ENCODE measurements at places on chromosomes 4 and X. TPM values are rescaled to one million over a fixed set of nuclear protein-coding genes. Genes with fewer than 3 reads are reported as not detected.

DNA sequence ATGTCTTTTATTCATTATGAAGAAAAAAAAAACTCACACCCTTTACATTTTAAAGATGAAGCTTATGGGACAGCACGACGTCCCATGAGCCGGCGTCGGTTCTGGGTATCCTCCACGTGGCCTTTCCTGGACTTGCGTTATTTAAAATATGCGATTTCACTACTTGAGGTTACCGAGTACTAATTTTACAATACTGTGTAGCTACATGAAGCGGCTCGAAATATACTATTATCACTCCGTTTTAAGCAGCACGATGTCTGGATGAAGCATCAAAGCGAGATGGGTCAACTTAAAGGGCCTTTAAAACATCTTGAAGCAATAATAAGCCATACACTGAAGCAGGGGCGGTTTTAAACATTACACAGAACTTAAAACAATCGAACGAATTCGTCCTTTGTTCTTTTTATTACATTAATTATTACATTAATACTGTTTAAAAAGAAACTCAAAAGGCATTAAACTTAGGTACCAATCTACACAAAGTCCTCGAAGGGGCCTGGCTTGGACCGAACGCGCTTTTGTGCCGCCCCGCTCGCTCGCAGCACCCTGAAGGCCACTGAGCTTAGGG is 1.4 kb upstream of the KLF3 start:
- DNase-seq = no peak

- no peak for DNase-seq
Measured at GRCh38 chrX:40260146-40260747, 162.5 kb upstream of the BCOR start.

DNA sequence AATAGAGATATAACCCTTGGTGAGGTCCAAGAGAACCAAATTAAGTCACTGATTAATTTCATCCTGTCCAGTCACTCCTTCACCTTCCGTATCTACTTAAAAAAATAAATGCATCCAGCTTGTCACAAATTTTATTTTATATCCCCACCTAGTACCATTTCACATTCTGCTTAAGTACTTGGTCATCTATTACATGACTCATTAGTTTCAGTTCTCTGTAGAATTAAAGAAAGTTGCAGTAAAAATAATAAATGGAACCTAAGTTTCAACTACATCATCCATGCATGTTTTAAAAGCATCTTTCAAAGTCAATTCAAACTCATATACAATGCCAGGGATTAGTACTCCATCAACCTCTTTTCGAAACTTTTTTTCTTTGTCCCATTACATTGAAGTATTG is 130.2 kb downstream of the SH2D1A start:
- no peak for DNase-seq

- DNase-seq = no peak
Measured at GRCh38 chrX:25531096-25531495, 515.3 kb upstream of the ARX start.

DNA sequence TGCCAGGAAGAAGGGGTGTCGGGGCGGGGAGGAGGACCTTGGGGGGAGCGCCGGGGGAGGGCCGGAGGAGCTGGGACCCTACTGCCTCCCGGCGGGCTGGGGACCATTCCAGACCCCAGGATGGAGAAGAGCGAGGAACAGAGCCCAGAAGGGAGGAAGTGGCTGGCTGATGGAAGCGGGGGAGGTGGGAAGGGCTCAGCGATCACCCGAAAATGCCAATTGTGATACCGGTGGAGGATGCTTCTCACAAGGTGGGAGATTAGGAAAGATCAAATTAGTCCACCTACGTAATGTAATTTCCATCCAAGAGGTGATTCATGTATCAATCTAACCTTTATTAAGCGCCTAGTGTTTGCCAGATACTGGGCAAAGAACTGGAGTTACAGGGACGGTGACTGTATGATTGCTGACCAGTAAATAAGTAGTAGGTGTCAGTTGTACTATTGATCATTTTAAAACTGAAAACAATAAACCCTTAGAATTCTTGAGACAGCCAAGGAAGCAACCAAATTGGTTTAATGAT is 452 bp upstream of the RAI2 start:
- no peak for DNase-seq

FAM149A gene
- not detected for total RNA-seq

CCSER1 gene
- 4.0 TPM for total RNA-seq

TKTL1 gene
- total RNA-seq = 3.2 TPM

TAF7L gene
- total RNA-seq = 0.15 TPM

HEPH gene
- not detected for total RNA-seq

SLC4A4 gene
- 0.31 TPM for total RNA-seq

Measured in naive thymus-derived CD4-positive, alpha-beta T cell (primary cell).